Mammary epithelial cell (primary cell): ENCODE measurements at places on chromosomes 13 and 19. TPM values are rescaled to one million over a fixed set of nuclear protein-coding genes. Genes with fewer than 3 reads are reported as not detected.
A peak's percentile ranks its signal among the peaks of the same experiment; 100 is the strongest.

- no peak for DNase-seq
These were observed 31.7 kb upstream of the CYP2B6 start for GRCh38 chr19:40959338-40959737.

GRCh38 chr19:50272263-50272897 lies 56.8 kb downstream of the KCNC3 start:
- DNase-seq, result no peak

DNA sequence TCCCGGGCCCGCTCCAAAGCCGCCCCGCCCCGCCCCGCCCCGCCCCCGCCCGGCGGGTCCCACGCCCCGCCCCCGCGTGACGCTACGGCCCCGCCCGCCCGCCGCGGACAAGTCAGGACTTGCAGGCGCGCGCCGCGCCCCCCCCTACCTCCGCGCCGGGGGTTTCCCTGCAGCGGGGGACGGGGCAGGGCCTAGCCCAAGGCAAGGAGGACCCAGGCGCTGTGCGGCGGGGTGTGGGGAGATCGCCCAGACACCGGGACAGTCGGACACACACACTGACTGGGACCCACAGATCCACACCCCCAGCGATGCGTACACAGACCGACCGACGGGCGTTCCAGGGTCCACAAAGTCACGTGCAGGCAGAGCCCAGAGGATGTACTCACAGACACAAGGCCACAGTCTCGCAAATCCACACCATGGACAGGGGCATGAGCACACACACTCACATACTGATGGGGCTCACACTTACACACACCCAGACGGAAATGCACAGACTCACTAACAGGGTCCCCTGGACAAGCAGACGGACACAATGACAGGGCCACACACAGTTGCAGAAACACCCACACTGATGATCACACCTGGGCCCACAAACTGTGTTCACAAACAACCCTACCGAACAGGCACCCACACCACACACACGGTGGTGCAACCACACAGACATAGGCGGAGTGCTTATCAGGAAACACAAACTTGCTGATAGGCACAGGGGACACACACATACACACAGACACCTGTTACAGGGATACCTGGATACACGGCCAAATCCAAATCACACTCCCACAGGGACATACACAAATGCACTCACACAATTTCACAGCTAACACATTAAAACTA lies 436 bp upstream of the BBC3 start:
- DNase-seq, result peak; percentile 82

- no peak for DNase-seq
These were observed 947.9 kb downstream of the PCDH17 start for GRCh38 chr13:58579468-58579867.

Gene PCDH20
- total RNA-seq, result not detected in 2 replicates
